GM06990 (cell line): ENCODE measurements at places on chromosomes 16 and 17.

- DNase-seq = no peak
These were observed 5.8 kb upstream of the ABCA6 start for GRCh38 chr17:69147460-69147859.

GRCh38 chr17:8708025-8708461 is 36.6 kb downstream of the CCDC42 start:
- no peak for DNase-seq

DNA sequence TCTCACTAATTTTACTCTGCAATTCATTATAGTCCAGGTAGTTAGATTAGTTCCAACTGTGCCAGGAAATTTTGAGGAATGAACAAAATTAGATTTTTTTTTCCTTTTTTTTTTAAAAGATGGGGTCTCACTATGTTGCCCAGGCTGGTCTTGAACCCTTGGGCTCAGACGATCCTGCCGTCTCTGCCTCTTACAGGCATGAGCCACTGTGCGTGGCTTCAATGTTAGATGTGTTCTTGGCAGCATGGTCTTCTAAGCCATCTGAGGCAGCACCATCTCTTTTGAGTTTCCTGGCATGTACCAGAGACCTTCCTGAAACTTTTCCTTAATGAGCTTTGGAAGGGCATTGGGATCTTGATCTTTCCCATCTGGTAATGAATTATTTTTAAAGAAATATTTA is 2.6 kb upstream of the AHSP start:
- no peak for DNase-seq

DNA sequence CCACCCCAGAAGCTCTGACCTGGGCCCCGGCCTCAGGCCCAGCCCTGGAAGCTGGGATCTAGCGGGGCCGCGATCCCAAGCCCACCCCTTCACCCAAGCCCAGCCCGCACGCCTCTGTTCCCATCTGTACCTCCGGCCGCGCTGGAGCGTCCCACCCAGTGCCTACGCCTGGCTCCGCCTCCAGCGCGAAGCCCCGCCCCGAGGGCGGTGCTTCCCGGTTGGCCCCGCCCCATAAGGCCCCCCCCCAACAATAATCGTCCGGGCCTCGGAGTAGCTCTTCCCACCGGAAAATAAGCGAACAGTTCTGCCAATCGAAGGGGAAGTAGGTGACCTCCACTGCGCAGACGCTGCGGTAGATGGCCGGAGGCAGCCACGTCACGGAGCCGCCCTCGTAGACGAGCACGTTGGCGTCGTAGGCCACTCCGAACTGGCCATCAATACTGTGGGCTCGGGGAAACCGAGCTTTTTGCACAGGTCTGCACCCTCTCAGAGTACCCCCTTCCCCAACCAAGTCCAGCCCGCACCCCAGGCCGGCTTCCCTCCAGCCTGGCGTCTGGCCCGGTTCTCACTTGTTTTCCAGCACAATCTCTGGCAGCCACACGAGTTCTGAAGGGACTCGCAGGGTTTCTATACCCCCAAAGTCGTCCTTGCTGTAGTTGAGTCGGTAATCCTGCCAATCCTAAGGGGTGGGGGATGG is 1.1 kb downstream of the CHRNE start:
- peak; percentile 63 for DNase-seq

DNA sequence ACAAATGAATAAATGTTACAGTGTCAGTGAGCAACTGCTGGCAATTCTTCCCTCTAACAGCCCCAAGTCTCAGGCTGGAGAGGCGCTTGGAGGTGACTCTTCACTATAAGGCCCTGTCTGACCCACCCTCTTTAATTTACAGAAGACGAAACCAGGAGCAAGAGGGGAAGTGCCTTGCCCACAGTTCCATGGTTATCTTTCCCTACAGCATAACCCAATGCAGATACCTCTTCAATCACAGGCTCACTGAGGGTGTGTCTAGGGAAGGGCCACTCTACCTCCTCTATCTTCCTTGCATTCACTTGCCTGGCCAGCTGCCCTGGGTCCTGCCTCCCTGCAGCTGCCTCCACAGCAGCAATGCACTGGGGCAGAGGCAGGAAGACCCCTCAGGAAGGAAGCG is 9.6 kb upstream of the N4BP1 start:
- no peak for DNase-seq

DNA sequence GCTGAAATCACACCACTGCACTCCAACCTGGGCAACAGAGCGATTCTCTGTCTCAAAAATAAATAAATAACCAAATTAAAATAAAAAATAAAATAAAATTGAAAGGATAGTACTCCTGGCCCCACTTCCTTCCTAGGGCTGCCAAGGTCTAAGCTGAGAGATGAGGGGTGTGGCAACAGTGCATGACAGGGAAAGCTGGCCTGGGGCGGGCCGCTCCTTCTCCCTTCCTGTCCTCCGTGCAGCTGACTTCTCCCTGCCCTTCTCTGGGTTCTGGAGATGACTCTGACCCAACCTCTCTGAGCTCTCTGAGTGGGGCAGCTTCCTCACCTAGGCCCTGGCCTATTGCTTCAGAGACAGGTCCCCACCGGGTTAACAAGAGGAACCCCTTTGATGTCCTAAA is 8.7 kb upstream of the SLC25A39 start:
- no peak for DNase-seq

- DNase-seq = no peak
These were observed 10.3 kb downstream of the STARD3 start for GRCh38 chr17:39647256-39647655.

GRCh38 chr17:15023589-15024336 is 241.4 kb downstream of the PMP22 start:
- no peak for DNase-seq

- no peak for DNase-seq
These were observed 97.6 kb downstream of the NPIPB11 start for GRCh38 chr16:29308644-29309546.

DNA sequence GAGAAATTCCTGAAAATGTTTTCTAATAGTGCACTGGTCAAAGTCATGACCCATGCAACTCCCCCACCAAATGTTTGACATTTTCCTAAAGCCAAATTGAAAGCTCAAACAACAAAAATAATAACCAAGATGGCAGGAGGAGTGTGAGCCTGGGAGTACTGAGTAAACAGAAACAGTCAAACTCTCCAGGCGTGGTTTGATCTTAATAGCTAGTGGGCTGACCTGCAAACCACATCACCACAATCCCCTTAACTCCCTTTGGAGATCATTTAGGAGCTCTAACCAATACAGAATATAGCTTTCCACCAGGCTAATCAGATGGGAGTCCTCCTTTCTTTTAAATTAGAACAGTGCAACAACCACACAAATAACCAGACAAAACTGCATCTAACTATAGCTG is 19.2 kb upstream of the MEIOC start:
- no peak for DNase-seq

DNA sequence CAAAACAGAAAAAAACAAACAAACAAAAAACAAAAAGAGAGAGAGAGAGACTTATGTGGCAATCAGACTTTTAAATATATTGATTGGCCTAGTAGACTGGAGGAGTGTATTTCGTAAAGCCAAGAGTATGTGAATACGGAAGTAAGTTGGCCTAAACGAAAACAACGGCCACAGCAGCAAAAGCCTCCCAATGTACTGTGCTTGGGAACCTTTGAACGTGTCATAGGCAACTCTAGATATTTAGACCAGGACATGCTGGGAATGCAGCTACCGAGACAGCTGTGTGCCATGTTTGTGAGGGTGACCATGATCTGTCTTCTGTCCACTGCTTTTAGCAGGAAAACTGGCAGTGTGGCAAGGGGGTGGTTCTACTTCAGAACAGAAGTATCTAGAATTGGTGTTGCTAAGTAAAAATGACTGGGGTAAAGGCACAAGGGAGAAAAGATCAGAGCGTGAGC is 7.4 kb downstream of the MAF start:
- DNase-seq = no peak

- DNase-seq = no peak
These were observed 22.5 kb downstream of the METRNL start for GRCh38 chr17:83101805-83102480.

GRCh38 chr17:49455272-49455861 is 39.7 kb upstream of the NGFR start:
- no peak for DNase-seq

DNA sequence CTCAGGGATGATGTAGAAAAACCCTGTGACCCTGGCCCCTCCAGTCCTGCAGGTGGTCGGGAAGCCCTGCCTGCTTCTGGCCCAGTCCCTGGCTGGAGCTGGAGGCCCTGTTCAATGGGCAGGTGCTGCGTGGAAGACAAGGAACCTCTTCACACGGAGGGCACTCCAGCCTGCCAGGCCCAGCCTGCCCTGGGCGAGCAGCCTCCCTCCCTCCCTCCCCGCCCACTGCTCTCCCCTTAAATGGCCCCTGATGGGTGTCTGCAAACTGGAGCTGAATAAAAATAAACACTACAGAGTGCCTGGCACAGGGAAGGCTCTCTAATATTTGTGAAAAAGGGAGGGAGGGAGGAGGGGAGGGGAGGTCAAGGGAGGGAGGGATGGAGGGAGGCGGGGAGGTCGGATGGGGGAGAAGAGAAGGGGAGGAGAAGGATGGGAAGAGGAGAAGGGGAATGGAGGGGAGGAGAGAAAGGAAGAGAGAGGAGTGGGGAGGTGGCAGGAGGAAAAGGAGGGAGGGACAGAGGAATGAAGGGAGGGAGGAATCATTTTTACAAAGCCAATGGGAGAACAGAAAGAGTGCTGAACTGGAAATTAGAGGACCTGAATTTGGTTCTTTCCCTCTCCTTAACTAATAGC is 222.8 kb upstream of the TNRC6C start:
- no peak for DNase-seq
